ENCODE measurements at places on chromosomes 16 and 17. TPM values are rescaled to one million over a fixed set of nuclear protein-coding genes. Genes with fewer than 3 reads are reported as not detected.
A peak's percentile ranks its signal among the peaks of the same experiment; 100 is the strongest.

- no peak for DNase-seq
Observed at GRCh38 chr16:54176376-54176901, 110.1 kb downstream of the IRX3 start.

GRCh38 chr16:13193721-13194120, 292.3 kb downstream of the SHISA9 start:
- no peak for DNase-seq

GRCh38 chr16:17491140-17491662, 20.4 kb upstream of the XYLT1 start:
- DNase-seq = no peak

- no peak for DNase-seq
Observed at GRCh38 chr17:64276961-64277505, 14.0 kb upstream of the TEX2 start.

GRCh38 chr16:67703626-67704025, 15.5 kb downstream of the GFOD2 start:
- peak; percentile 46 for DNase-seq

GRCh38 chr17:4623249-4623648, 18.2 kb downstream of the ALOX15 start:
- DNase-seq = no peak

DNA sequence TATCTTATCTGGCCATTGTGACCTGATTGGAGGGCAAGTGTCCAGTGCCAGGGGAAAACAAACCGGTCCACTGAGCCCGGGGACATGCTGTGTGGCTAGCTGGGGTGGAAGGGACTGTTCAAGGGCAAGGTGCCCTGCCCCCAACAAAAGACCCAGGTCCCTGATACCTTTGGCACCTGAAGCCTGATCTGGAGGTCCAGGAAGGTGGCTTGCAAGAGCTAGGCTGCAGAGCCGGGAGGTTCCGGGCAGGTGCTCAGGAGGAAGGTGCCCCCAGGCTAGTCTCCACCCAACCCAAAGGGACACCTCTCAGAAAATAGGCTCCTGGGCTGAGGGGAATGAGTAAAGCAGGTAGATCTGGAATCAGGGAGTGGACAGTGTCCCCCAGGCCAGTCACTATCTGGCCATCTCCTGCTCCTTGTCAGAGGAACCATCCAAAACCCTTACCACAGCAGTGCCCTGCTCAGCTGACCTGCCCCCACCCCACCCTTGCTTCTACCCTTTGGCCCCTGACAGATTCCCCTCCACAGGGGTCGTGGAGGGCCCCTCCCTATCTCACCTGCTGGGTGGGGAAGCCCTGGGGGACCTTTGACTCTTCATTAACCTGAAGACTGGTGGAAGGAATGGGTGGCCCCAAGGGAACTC, 6.2 kb downstream of the NAT9 start:
- DNase-seq = no peak

DNA sequence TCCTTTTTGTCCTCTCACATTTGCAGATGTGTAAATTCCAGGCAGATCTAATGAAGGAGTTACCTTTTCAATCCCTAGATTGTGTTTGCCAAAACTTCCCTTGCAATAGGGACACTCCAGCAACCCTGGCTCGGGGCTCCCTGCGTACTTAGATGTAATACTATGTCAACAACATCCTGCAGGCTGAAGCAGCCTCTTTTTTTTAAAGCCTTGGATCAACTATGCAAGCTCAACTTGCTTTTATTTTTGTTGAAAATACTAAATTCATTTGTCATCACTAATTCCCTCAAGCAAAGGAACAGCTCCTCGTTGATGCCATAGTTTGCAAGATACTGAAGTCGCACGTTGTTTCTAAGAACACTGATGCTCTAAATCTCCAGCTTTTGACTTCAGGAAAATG, 59.1 kb downstream of the GRIN2A start:
- no peak for DNase-seq

DNA sequence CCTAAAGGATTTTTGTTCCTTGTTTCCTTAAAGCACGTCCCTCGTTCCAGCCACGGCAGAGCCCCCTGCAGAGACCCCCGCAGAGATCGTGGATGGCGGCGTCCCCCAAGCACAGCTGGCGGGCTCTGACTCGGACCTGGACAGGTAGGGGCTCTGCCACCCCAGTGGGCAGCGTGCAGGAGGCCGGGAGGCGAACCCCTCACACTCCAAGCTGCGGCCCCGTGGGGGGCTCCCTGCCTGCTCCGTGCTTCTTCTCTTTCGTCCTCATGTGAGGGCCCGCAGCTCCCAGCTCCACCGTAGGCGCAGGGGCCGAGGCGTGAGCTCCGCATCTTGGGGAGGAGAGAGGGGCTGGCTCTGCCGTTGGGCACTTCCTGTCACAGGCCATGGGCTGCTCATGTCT, 8.5 kb downstream of the TELO2 start:
- DNase-seq = no peak

- DNase-seq = no peak
Observed at GRCh38 chr16:2952679-2953078, 11.4 kb upstream of the KREMEN2 start.

DNA sequence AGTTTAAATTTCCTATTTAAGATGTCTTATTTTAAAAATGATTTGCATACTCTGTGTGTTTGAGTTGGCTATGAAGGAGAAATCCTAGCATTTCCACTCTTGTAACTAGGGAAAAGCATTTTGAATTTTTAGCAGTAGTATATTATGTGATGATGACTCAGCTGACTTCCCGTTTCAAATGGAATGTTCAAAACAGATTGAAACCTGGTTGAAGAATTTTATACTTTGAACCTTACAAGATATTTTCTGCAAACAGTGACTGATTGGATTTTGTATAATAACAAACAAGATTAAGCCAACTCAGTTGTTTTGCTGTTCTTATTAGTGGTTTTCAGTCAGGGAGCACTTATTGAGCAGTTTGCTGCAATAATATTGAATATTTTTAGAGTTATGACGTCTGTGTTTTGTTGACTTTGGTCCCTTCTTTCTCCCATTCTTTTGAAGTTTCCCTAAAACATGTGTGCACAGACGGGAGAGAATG, 8.0 kb downstream of the TNRC6A start:
- no peak for DNase-seq

- DNase-seq = no peak
Observed at GRCh38 chr16:68289202-68289601, 21.5 kb downstream of the SLC7A6OS start.

GRCh38 chr16:69821844-69822173, 59.7 kb downstream of the WWP2 start:
- DNase-seq = no peak

- DNase-seq = no peak
Observed at GRCh38 chr16:66228792-66229191, 137.7 kb upstream of the CDH5 start.

DNA sequence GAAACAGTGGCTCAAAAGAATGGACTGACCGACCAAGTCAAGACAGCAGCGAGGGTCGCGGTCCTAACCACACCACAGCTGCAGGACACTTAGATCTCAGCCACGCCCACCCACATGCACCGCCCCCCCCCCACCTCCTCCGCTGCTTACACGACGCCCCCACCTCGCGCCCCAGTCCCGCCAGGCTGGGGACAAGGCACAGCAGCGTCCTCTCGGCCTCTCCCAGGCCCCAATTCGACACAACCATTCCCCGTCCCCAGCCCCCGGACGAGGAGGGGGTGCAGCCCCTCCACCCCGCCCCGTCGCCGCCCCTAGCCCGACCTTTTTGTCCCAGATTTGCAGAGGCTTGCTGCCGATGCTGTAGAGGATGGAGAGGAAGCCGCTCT, 477 bp downstream of the CFAP20 start:
- DNase-seq = no peak

DNA sequence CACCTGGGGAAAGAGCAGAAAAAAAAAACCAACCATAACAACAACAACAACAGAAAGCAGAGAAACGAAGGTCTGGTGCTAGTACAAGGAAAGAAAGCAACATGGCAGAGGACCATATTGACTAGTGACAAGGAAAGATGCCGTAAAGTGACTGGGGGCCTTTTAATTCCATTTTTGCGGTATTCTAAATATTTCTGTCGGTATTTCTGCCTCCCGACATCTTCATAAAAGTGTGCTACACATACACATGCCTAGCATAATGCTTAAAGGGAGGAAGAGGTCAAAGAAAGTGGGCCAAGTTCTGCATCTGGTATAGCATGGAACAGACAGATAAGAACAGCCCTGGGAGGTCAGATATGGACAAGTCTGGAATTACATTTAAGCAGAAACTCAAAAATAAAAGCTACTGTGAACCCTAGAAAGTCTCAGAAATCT, 19.5 kb upstream of the RNF43 start:
- no peak for DNase-seq

DNA sequence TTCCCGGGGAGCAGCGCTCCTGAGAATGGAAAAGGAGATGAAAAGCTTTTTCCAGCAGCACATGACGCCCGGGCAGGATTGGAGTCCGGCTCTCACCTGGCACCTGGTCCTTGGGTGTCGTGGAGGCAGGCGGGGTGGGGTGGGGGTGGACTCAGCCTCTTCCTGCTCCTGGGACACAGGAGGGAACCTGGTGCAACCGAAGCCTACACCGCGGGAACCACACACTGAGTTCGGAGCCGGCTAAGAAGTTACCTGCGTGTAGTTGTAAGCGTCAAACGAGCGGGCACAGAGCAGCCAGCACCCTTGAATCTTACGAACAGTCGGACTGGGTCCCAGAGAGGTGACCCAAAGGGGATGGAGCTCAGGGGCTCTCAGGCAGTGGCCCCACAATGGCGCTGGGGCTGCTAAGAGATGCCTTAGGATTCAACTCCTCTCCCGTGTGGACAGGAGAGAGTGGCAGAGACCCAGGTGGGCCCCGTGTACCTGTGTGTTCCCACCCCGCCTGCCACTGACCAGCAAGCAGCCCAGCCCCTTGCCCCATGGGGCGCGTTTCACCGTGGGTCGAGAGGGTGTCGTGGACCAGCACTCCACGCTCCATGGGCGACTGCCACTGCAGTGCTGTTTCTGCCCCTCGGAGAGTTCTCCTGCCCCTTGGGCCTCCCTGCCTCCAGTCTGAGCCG, 105.8 kb upstream of the METRNL start:
- DNase-seq = no peak

- DNase-seq = peak; percentile 73
Observed at GRCh38 chr17:73156166-73156840, 8.5 kb upstream of the SSTR2 start.

DNA sequence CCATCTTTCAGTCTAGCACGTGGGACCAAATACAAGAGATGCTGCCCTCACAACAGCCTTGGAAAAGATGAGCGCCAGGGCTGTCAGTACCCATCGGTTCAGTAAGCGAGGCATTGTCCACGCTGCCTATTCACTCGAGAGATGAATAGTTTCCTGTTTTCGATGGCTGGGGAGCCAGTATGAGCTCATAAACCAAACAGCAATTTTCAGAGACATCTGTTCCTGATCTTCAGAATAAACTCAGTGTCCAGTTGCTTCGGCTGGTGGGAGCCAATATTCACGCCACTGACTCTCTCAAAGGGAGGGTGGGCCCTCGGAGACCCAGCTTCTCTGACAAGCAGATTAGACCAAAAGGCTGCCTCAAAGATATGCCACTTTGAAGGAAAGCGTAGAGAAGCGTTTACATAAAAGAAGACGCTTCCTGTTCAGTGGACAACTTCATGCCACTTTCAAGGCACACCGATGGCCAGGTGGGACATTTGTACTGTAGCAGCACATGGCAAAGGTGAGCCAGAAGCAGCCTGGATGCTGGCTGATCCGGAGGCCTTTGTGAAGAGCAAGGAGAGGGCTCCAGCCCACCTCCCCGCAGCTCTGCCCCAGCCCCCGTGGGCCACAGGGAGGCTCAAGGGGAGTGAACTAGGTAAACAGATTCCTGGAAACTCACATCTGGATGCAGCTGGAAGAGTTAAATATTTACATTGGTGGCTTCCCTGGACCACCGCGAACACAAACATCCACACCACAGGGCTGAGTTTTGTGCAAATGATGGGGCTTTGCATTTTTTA, 6.0 kb downstream of the TIMM22 start:
- DNase-seq = no peak

- DNase-seq = no peak
Observed at GRCh38 chr17:352421-353212, at the start of gene RPH3AL. Gene RPH3AL (minus strand): TSS chr17:352807. CDS start chr17:327543, 25,264 bp downstream.

The TBC1D3H gene
- total RNA-seq = not detected

The TANC2 gene
- total RNA-seq = 5.8 TPM

The JMJD6 gene
- 53.4 TPM for total RNA-seq

The MYH11 gene
- total RNA-seq = not detected

The SLC16A6 gene
- total RNA-seq = 3.6 TPM

The RFNG gene
- 17.5 TPM for total RNA-seq

Measured in activated CD4-positive, alpha-beta memory T cell treated with anti-CD3 and anti-CD28 coated beads for 36 hours (primary cell).